ENCODE measurements at places on chromosomes 6 and 20. TPM values are rescaled to one million over a fixed set of nuclear protein-coding genes. Genes with fewer than 3 reads are reported as not detected.

GRCh38 chr20:37519508-37520418 is 1.3 kb upstream of the NNAT start:
- DNase-seq, result no peak

Gene ETV7
- not detected for total RNA-seq

- DNase-seq, result no peak
Observed at GRCh38 chr6:139334806-139335446, 39.5 kb downstream of the CITED2 start.

- no peak for DNase-seq
Observed at GRCh38 chr6:119609865-119610264, 260.3 kb upstream of the MAN1A1 start.

DNA sequence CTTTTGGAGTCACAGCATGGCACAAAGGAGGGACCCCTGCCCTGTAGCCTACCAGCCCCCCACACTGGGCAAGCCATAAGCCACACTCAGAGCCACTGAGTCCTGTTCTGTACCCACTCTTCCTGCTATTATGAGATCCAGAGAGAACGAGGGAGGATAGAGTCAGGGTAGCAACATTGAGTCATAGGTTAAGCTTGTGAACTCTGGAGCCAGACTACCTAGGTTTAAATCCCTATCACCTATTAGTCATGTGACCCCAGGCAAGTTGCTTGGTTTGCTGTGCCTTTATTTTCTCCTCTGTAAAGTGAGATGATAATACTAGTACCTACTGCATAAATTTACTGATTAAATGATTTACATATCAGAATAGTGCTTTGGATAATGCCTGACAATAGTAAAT is 540 bp downstream of the CNBD2 start:
- DNase-seq, result no peak

Gene C4A
- total RNA-seq, result 5.5 TPM

Data from CD8-positive, alpha-beta T cell (primary cell).